ENCODE measurements at places on chromosomes 13 and 19. TPM values are rescaled to one million over a fixed set of nuclear protein-coding genes. Genes with fewer than 3 reads are reported as not detected.

The ZNF175 gene
- total RNA-seq = 6.6 TPM

The STOML3 gene
- total RNA-seq = not detected

The ADGRE3 gene
- not detected for total RNA-seq

The SMIM24 gene
- 3.8 TPM for total RNA-seq

The IZUMO2 gene
- not detected for total RNA-seq

The FFAR2 gene
- not detected for total RNA-seq

DNA sequence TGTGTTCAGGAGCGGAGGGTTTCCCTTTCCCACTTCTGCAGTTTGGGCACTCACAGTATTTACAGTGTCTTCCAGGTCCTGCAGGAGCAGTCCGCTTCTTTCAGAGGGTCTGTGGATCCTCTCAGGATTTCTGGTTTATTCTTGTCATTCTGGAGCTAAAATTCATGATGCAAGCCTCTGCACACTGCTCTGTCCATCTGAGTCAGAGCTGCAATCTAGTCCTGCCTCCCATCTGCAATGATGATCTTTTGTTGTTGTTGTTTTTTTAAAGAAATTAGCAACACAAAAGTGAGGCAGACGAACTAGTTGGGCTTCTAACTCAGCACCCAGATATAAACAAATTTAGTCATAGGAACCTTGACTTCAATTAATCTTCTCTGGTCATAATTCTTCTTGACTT lies 86.5 kb downstream of the DLEU7 start:
- no peak for DNase-seq

GRCh38 chr13:23598369-23598768 lies 28.2 kb downstream of the TNFRSF19 start:
- no peak for DNase-seq

DNA sequence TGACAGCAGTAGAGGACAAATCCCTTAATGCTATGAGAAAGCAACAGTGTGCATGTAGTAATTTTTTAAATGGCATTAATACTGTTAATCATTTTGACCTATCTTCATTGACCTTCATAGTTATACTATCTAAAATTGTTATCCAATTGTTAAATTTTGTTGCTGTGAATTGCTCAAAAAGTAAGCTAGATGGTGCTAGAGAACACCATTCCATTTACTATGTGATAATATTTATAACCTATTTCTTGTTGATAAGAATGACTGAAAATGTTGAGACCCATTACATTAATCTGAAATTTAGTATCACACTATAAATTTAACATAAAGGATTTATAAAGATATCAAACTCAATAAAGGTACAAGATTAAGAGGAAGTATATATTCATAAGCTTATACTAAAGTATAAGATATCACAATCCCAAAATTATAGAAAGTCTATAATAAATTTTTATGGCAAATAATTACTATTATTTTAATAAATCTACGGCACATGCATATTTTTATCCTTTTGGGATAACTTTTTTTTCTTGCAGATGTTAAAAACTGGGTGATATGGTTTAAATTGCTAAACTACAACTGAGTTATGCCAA lies 1573.3 kb downstream of the PCDH9 start:
- DNase-seq = no peak

- no peak for DNase-seq
Observed at GRCh38 chr19:41784743-41785142, 11.6 kb upstream of the CEACAM3 start.

Measured in activated CD8-positive, alpha-beta T cell treated with anti-CD3 and anti-CD28 coated beads for 36 hours (primary cell).